ENCODE measurements at places on chromosomes 2 and 18. TPM values are rescaled to one million over a fixed set of nuclear protein-coding genes. Genes with fewer than 3 reads are reported as not detected.

Gene CDH2
- 85.2 TPM for polyA plus RNA-seq

Gene ARHGAP28
- 65.8 TPM for polyA plus RNA-seq

Gene PID1
- polyA plus RNA-seq = 7.3 TPM

Gene DAW1
- 0.45 TPM for polyA plus RNA-seq

- no peak for DNase-seq
These were observed 79.3 kb upstream of the STPG4 start for GRCh38 chr2:47234456-47234855.

- DNase-seq = no peak
These were observed 41.5 kb upstream of the MC4R start for GRCh38 chr18:60413944-60414547.

GRCh38 chr2:275466-275865 is 10.7 kb downstream of the ACP1 start:
- no peak for DNase-seq

DNA sequence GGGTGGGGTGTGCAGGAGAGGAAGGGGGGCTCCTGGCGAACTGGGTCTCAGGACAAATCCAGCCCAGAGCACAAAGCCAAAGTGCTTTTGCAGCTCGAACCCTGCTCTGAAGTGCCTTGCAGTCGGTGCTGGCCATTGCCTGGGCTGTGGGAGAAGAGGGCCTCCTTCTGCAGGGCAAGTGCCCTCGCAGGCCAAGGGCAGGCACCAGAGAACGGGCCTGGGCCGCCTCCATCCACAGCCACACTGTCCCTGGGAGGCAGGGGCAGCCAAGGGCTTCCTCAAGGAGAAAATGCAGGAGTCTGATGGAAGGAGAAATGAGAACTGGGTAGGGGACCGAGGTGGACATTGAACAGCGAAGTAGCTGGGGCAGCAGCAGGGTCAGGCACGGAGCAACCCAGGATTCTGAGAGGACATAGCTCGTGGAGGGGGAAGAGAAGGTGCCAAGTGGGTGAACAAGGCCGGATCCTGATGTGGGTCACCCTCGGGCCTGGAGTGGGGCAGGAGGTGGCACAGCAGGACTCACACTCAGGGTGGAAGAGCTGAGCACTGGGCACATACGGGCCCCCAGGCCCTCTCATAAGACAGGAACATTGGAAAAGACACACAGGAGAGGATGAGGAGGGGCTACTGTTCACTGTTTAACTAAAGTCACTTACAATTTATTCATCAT is 312.8 kb upstream of the SALL3 start:
- DNase-seq = no peak

- DNase-seq = no peak
These were observed 125.8 kb downstream of the LYPD6B start for GRCh38 chr2:149164296-149164695.

DNA sequence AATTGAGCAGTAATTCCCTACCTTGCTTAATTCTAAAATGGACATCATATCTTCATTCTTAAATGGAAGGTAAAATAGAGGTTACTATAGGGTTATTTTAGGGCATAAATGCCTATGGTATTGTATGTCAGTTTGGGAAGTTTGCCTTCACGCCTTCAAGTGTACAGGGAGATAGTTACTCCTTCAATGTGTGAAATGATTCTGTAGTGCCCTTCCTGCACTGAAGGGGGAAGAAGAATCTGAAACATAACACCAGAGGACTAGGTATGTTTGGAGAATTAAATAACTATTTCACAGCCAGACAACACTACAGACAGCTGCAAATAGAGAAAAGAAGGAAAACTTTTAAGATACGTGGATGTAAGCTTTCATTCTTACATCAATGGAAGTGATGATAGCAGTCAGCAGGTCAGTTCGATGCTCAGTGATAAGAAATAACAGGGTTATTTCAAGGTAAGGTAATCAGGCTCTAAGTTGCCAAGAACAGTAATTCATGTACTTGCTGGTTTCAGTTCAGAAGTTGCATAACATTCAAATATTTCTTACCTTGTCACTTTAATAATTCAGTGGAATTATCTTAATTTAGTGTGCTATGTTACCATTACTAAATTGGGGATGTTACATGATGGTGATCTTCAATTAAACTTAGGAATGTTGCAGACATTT is 4.0 kb downstream of the PKP4 start:
- DNase-seq = no peak

DNA sequence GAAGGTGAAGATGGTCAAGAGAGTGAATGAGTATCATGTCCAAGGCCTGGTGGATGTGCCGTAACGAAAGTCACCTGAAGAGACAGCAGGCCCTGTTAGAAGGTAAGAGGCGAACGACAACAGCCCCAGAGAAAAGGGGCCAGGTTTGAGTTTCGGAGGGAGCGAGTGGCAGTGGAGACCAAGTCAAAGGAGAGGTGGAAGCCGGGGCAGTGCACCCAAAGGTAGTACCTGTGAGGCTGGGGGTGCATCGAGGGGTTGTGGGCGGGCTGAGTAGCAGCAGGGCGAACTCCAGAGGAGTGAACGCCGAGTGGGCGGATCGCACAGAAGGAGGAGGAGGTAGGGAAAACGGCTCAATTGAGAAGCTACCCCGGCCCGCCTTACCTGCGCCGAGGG is 358 bp downstream of the USP37 start:
- no peak for DNase-seq

- DNase-seq = peak; percentile 36
These were observed 32.8 kb upstream of the IL1B start for GRCh38 chr2:112869258-112869842.

DNA sequence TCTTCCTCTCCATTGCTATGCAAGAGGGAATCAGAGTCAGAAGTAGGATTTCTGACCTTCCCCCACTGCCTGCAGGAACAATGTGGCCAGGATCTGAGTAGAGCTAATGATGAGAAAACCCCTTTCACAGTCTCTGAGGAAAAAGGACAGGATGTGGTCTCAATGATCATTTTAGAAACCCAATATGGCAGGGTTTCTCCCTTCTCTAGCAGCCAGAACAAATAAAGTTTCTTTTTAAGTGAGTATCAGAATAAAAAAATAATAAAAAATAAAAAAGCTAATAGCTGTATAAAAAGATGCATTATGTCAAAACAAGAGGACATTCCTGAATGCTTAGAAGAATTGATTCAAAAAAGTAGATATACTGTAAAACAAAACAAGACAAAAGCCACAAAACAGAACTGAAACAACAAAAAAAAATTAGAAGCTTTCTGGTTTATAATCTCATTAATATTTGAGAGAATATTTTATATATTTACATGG is 1124.9 kb upstream of the ZEB2 start:
- no peak for DNase-seq

DNA sequence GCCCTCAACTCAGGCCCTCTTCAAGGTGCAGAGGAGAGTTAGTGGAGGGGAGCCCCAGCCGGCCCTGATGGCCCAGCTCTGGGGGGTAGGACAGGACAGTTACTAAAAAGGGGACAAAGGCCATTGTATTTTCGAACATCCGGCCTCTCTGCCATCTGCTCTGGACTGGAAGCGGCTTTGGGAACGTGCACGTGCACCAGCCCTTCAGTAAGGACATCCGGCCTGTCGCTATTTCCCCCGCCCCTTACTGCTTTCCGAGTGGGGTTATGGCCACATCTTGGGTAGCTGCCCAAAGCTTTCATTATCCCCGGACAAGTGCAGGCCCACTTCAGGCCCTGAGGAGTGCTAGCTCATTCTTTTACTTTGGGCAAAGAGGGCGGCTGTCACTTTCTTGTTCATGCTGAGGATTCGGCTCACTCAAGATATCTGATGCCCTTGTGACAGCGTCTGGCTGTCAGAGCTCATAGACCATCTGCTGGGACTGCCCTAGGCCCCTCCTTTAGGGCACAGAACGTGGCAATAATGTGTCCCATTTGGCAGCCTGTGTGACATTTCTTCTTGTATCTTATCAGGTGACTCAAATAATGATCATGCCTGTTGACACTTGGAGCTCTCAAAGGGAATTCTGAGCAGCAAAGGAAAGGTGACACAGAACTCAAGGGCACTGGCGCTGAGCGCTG is 17.5 kb downstream of the SLC4A3 start:
- no peak for DNase-seq

Gene OTOS
- polyA plus RNA-seq = 0.43 TPM

DNA sequence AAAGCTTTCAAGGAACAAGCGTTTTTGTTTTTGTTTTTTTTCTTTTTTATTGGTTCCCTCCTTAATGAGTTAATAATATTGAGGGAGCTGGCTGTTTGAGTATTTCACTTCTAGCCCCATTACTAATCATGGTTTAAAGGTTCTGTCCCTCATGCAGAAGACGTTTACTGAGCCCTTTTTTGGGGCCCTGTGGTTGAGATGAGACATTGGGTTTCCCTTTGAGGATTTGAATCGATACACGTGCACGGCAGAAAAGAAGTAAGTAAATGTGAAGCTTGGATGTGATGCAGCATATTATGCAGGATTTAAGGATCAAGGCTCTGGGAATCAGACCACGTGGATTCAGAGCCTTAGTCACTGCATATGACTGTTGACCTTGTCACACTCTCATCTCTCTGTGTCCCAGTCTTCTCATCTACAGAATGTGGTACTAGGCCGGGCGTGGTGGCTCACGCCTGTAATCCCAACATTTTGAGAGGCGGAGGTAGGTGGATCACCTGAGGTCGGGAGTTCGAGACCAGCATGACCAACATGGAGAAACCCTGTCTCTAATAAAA is 1.0 kb upstream of the CHST10 start:
- DNase-seq = no peak

Gene GLS
- 297 TPM for polyA plus RNA-seq

Gene DYSF
- polyA plus RNA-seq = 20.0 TPM

DNA sequence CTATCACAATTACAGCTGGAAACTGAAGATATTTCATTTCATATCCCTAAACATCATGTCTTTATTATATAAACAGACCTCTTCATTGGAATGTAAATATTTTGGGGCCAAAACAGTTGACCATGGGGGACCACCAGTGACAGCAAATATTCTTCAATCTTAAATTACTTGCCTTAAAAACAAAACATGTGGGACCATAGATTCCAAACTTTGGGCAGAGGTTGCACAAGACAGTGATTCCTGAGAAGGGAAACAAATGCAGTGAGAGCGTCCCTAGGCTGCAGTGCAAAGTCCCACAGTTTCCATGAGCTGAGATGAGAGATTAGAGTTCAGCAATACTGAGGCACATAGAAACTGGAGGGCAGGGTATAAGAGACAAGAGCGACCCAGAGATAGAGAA is 818.9 kb downstream of the CBLN2 start:
- DNase-seq = no peak

GRCh38 chr2:68121873-68122679 is 35.6 kb upstream of the PNO1 start:
- DNase-seq = peak; percentile 77

GRCh38 chr2:30351116-30351515 is 95.9 kb upstream of the LCLAT1 start:
- no peak for DNase-seq

Gene CNDP1
- polyA plus RNA-seq = 1.2 TPM

DNA sequence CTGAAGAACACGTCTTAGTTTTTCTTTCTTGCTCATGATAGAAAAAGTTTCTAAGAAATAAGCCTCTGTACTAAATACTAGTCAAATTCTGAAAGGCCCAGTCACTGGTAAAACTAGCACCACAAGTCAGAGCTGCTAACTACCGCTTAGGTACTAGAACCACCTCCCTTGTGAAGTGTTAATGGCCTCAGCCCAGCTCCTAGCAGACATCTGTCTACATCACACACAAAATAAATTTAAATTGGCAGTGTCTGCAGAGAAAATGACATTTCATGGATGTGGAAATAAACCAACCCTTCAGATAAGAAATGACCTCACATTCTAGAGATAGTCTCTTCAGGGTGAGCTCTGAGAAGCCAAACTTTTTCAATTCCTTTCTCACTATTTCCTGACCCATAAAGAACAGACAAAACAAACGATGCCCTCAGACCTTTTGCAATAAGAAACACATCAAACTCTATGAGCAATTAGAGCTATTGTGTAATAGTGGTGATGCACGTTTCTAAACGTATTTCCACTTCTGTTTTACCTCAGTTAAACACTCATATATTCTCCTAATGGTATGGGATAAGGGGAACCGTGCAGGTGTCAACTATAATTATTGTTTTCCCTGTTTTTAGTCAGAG is 70.3 kb upstream of the DSG1 start:
- DNase-seq = no peak

GRCh38 chr18:76932026-76932819 is 109.9 kb downstream of the ZNF236 start:
- DNase-seq = no peak

DNA sequence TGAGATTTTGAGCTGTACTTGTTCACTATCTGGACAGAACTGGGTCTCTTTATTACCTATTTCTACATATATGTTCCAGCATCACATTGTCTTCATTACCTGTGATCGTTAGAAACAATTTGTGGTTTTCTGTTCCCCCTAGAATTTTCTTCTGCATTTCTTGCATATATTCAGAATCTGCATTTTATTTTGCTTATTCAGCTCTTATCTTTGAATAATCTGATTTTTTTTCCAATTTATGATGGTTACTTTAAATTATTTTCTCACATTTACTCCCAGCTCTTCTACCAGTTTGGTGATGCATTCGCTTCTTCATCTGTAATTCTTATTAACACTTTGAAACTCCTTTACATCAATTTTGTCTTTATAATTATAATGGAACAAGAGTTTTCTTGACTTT is 55.1 kb downstream of the LYPD6B start:
- DNase-seq = no peak

Gene MARCO
- not detected for polyA plus RNA-seq

GRCh38 chr2:113061241-113061640 is 2.2 kb downstream of the IL36RN start:
- no peak for DNase-seq

Gene THSD7B
- polyA plus RNA-seq = 2.9 TPM

DNA sequence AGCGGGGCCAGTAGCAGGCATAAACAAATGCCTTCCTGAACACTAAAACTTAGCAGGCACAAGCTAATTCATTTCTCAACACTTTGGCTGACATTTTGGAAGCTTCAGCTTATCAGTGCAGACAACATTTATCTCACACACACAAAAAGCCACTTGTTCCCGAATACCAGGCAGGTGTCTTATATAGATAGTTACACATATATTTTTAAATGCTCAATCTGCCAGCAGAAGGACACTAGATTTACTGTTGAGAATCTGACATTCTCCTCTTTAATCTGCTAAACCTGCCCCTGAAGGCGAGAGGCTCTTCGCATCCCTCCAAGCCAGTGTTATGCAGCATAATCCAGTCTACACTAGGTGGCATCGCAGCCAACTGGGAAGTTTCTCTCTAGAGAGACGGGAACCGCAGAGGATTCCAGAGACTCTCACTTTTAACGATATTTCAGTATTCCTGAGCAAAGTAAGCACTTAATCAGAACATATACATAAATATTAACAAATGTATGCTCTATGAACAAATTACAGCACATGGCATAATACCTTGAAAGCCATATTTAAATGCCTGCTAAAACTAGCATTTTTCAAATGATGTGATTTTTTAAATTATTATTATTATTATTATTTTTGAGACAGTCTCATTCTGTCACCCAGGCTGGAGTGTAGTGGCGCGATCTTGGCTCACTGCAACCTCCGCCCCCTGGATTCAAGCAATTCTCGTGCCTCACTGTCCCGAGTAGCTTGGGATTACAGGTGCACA is 90.2 kb upstream of the SCG2 start:
- no peak for DNase-seq

Gene ERLEC1
- polyA plus RNA-seq = 64.1 TPM

DNA sequence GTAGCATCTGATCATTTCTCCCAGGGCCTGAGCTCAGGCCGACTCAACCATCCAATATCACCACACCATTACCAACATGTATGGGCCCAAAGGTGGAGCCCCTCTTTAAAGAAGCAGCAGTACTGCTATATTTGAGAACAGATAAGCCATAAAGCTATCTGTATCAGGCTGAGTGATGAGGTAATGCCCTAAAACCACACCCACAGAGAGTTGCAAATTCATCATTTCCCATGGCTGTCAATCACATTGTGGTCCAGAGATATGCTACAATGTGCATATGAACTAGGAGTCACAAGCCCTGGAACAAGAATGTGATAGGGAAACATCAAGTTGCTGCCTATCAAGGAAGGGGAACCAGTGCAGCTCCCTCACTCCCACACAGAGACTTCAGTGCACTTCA is 52.6 kb upstream of the GALNT13 start:
- no peak for DNase-seq

Data from renal cortex interstitium (tissue), 15 donors.